Erythroblast (primary cell): ENCODE measurements at places on chromosomes 12 and 14.

- DNase-seq: no peak
Measured at GRCh38 chr12:10289005-10289754, 18.5 kb upstream of the KLRD1 start.

- DNase-seq: no peak
Measured at GRCh38 chr14:99441918-99442317, 38.7 kb downstream of the SETD3 start.

GRCh38 chr14:55477680-55478079 lies 37.3 kb upstream of the TBPL2 start:
- DNase-seq: no peak

DNA sequence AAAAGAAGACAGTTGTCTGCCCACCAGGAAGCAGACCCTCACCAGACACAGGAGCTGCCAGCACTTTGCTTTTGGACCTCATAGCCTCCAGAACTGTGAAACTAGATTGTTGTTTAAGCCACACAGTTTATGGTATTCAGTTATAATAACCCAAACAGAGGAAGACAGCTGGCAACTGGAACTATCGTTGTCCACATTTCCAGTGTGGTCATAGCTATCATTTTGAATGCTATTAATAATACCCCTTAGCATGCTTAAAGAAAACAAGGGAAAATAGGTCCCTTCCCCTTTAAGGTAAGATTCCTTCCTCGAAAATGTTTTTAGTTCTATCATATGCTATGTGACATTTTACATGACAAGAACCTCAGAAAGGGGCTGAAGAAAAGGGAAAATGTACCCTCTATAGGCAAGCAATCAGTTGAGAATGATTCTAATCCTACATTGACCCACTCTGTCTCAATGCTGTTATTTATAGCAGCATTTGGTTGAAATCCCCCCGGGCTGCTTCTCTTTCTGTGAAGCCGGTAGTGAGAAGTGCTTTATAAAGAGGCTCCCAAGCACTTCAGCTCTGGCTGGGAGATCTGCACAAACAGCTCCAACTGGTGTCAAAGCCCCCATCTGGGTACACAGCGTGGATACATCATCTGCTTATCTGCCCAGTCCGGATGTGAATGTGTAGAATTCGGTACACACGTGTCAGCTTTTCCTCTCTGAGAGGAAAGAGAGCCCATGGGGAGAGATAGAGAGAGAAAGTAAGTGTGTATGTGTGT lies 221.2 kb upstream of the FLRT2 start:
- peak; percentile 80 for DNase-seq

DNA sequence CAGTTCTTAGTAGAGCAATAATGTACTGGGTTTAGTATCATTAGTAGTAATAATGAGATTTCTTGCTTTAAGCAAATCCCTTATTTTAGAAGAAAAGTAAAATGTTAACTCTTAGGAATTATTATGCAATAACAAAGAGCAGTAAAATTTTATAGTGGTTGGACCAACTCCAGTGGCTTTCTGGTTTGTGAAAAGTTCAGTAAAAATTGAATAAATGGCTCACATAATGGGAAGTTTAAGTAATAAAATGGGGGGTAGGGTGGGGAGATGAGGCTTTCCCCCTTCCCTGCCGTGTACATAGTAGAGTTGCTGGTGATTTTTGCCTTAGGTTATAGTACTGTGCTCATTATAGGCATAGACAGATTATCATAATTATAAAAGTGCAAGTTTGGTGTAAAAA lies 250.5 kb upstream of the ATP2B1 start:
- no peak for DNase-seq

GRCh38 chr12:45326358-45326975 lies 110.6 kb downstream of the ANO6 start:
- DNase-seq: no peak
